ENCODE measurements at places on chromosomes 7 and 10. TPM values are rescaled to one million over a fixed set of nuclear protein-coding genes. Genes with fewer than 3 reads are reported as not detected.
A peak's percentile ranks its signal among the peaks of the same experiment; 100 is the strongest.

GRCh38 chr10:131689016-131689415 is 211.8 kb upstream of the PPP2R2D start:
- no peak for DNase-seq

DNA sequence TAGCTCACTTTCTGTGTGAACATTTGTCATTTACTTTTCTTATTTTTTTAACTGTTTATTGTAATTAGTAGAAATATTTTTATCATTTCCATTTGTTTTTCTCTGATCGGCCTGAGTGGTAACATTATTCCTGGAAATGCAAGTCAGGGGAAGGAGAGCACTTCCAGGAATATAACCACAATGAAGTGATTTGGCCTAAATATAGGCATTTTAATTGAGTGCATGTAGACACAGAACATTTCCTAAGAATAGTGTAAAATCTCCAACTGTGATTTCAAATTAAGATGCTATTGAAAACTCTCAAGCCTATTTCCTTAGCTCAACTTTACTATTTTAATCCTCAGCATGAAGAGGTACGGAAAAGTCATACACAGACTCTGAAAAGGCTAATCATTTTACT is 86.5 kb upstream of the SKAP2 start:
- DNase-seq, result no peak

- no peak for DNase-seq
Observed at GRCh38 chr10:1526436-1527055, 210.8 kb downstream of the ADARB2 start.

GRCh38 chr7:44284216-44284615 is 41.2 kb downstream of the CAMK2B start:
- peak; percentile 1 for DNase-seq

GRCh38 chr10:81898518-81898917 is 23.5 kb downstream of the NRG3 start:
- DNase-seq, result no peak

DNA sequence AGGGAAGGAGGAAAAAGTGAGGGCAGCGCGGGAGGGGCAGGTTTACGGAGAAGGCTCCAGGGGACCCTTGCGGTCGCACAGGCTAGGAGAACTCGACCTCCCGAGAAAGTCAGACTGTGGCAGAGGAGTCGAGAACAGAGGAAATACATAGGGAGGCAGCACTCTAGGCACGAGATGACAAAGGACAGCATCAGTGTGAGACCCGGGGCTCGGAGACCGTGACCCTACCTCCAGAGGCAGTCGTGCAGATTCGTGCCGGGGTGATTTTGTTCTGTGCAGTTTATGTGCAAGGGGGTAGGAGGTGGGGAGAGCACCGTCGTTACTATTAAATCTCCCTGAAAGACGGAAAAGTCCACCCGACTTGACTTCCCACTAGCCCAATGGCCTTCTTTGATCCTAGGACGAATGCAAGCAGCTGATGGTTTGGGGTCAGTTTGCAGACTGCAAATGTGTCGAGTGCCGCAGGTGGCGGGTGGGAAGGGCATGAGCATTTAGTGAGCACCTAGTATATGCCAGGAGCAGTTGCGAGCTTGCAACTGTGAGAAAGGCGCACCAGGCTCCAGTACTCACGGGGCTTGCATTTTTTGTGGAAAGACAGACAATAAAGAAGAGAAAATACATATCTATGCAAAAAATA is 674 bp upstream of the OSBPL3 start:
- peak; percentile 37 for DNase-seq

DNA sequence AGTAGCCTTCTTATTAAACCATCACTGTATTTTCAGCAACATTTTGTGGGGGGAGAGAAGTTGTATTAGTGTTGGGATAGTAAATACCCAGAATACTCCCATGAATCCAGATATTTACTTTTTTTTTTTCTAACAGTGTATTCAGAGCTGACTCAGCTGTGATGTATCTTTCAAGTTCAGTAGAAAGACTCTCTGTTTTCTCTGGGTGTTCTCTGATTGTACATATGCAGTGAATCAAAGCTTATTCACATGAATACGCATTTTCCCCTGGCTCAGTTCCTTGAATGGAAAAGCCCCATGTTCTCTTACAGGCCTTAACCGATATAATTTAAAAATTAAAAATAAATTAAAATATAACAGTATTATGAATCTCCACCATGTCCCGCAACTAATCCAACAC is 1.3 kb downstream of the TFPI2 start:
- no peak for DNase-seq

- no peak for DNase-seq
Observed at GRCh38 chr7:27950123-27950522, 210.2 kb downstream of the TAX1BP1 start.

- DNase-seq, result peak; percentile 58
Observed at GRCh38 chr10:79241990-79242619, 105.2 kb upstream of the PPIF start.

DNA sequence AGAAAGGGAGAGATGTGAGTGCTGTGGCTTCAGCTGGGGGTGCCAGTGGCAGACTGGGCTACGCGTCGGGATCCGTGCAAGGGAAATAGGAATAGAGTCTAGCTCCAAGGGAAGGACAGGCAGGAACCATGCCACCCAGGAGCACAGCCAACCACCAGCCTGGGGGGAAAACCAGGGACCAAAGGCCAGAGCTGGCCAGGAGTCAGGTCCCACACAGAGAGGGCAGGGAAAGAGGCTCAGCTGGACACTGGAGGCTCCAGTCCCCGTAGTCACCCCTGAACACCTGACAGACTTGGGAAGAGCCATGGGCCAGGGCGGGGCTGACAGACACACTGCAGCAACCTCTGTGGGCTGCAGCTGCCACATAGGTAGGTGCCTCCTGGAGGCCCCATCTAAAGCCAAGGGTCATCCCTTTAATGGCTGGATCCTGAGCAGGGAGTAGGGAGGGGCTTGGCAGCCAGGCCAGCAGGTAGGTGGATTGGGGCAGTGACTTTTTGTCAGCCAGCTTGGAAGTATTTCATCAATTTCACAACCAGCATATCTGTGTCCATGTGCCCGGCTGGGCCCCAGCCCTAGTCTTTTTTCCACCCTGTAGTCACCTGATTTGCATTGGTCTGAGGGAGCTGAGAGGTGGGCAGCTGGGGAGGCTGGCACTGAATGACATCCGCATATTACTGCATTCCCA is 163.2 kb downstream of the SH2D4B start:
- DNase-seq, result no peak

DNA sequence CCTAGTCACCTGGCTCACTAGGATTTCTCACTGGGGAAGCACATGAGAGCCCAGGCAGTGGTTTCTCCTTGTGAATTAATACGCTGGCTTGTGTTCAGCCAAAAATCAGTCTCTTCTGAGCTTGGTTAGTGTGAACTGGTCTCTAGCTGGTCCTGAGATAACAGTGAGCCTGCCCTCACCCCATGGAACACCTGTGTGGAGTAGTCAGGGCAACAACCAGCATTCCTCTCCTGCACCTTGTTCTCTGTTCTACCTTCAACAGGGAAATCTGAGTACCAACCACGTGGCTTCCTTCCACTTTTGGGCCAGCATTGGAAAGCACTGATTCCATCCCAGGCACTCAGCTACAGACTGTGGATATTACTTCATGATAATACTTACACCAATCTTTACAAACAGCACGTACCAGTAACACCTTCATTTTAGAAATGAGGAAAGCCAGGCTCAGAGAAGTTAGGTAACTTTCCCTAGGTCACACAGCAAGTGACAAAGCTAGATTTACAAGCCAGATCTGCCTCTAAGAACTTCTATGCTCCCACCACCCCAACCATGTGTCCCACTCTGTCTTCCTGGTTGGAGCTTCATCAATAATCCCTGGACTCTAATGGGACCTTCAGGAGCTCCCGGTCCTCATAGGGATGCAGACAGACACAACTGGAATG is 106.6 kb downstream of the GRID1 start:
- DNase-seq, result no peak

DNA sequence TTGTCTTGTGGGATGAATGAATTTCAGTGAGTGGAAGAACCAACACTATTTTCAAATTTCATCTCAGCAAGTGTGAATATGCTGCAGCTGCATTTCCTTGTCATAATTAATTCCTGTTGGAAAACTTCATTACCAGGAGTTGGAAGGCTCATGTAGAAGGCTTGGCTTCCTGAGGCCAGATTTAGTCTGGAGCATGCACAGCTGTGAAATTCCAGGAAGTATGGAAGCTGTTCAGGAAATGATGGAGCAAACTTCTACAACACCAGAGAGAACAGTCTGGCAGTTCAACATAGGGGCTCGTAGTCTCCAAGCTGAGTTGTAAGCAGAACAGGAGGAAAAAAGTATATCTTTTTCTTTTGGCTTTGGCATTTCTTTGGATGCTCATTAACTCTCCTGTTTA is 1439.9 kb upstream of the CELF2 start:
- DNase-seq, result no peak

- no peak for DNase-seq
Observed at GRCh38 chr7:46633200-46633599, 712.1 kb upstream of the IGFBP3 start.

DNA sequence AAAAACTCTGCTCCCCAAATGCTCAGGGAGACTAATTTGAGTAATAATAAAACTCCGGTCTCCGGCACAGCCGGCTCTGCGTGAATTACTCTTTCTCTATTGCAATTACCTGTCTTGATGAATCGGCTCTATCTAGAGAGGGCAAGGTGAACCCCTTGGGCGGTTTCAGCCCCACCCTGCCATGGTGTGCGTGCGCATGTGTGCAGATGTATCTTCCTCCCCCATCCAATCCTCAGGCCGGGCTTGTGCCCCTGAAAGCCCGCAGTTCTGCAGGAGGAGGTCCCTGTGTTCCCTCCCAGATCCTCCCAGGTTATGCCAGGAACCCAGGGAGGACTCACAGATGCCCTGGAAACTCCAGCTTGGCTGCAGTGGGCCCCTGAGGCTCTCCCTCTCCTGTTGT is 48.3 kb upstream of the MYL10 start:
- no peak for DNase-seq

GRCh38 chr10:3682745-3683144 is 102.3 kb downstream of the KLF6 start:
- no peak for DNase-seq

- DNase-seq, result no peak
Observed at GRCh38 chr7:126005064-126005463, 1075.4 kb upstream of the POT1 start.

- DNase-seq, result no peak
Observed at GRCh38 chr7:131595699-131596098, 39.3 kb upstream of the PODXL start.

- DNase-seq, result no peak
Observed at GRCh38 chr10:64130152-64130551, 609.0 kb downstream of the REEP3 start.

DNA sequence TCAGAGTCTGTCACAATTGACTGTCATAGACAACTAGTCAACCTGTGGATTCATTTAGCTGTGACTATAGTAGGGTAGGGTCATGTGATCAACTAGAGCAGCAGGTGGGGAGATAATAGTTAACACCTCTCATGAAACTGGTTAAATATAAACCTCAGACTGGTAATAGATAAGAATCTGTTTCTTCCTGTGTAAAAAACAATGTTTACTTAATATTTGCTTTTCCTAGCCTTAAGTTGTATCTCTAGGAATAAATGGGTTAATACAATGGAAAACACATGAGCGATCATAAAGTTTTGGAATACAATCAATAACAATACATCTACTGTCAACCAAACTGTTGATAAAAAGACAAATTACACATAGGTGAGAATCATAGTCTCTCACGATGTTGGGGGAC is 43.4 kb upstream of the ITGB8 start:
- no peak for DNase-seq

- no peak for DNase-seq
Observed at GRCh38 chr10:98244586-98244985, 23.4 kb downstream of the LOXL4 start.

ZNF655 gene
- total RNA-seq, result 69.9 TPM

TRIM74 gene
- not detected for total RNA-seq

ADAM22 gene
- 3.1 TPM for total RNA-seq

ARHGAP21 gene
- total RNA-seq, result 101 TPM

TMEM225B gene
- 0.45 TPM for total RNA-seq

FAM185A gene
- total RNA-seq, result 10.4 TPM

SVOPL gene
- 1.5 TPM for total RNA-seq

HOXA5 gene
- 13.0 TPM for total RNA-seq

NUDT13 gene
- total RNA-seq, result 3.8 TPM

DRGX gene
- total RNA-seq, result 0.11 TPM

PAPSS2 gene
- 322 TPM for total RNA-seq

ORC5 gene
- total RNA-seq, result 19.0 TPM

FBXL13 gene
- total RNA-seq, result 0.15 TPM

INSYN2A gene
- 0.08 TPM for total RNA-seq

STEAP2 gene
- 16.2 TPM for total RNA-seq

TRIM50 gene
- not detected for total RNA-seq
